A549 treated with ZK216348 at 1 μM for 4 hours (cell line): ENCODE measurements at places on chromosomes 3 and 15. TPM values are rescaled to one million over a fixed set of nuclear protein-coding genes. Genes with fewer than 3 reads are reported as not detected.

Gene NIPA2
- 91.4 to 119 TPM (median 109 TPM) in 5 replicates for total RNA-seq

Gene STRIT1
- not detected in 5 replicates for total RNA-seq

Gene SEMA3F
- total RNA-seq: 8.6 to 16.4 TPM (median 14.0 TPM) in 5 replicates

Gene ZNF385D
- total RNA-seq: not detected in 5 replicates

Gene CPNE9
- total RNA-seq: 0.14 to 0.30 TPM (median 0.21 TPM) in 3 of 5 replicates, not detected in the others

Gene MCTP2
- not detected in 5 replicates for total RNA-seq

Gene CD276
- total RNA-seq: 57.8 to 88.3 TPM (median 76.9 TPM) in 5 replicates
